ENCODE measurements at places on chromosomes 1 and 21.
A peak's percentile ranks its signal among the peaks of the same experiment; 100 is the strongest.

DNA sequence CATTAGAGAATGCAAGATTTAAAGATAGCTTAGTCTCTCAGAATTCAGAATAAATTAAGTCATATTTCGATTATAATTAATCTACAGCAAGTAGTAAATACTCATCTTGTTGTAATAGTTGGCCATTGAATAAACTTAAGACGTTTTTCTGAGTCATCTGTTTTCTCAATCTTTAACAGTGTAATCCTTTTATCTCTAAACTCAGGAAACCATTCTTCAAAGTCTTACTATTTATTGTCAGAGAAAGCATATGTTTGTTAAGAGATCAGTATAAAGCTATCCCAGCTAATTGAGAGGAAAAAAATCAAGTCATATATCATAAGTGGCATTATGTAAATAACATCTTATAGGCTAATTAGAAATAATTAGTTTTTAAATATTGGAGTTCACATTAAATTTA is 201.2 kb upstream of the ADAMTS5 start:
- DNase-seq = peak; percentile 43

DNA sequence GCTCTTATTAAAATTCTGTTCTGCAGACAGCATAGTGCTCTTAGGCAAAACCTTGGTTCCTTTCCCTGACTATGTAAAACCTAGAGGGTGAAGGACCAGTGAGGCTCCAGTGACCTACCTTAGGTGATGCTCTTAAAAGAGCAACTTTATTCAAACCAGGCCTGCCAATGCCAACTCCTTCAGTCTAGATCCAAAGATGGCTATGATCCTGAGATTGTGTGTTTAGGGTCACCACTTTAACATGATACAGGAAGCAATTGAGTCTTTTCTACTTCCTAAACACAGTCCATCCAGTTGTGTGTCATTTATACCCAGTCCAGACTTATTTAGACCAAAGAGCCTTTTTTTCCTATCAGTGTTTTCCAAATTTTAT is 10.8 kb downstream of the MCL1 start:
- no peak for DNase-seq

DNA sequence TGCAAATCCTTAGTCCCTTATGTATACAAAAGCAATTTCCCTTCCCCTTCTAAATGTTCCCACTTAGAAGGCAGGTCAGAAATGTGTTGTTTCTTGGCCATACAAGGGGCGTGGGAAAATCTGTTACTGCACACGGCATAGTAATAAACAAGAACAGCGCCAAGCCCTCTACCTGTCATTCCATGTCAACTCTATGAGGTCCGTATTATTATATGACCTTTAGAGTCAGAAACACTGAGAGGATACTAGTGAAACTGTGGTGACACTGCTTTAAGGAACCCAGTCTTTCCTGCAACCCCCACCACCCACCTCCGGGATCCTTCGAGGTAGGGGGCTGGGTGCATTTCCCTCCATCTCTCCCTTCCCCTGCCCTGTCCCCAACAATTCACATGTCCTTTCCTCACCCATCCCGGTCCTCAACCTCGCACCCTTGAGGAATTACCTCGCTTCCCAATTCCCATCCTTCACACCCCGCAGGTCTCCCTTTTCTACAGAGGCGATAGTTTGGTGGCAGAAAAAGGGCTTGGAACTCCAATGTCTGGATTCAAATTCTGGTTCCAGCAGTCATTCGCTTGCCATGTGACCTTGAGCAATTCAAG is 647 bp downstream of the SDHB start:
- DNase-seq = no peak

DNA sequence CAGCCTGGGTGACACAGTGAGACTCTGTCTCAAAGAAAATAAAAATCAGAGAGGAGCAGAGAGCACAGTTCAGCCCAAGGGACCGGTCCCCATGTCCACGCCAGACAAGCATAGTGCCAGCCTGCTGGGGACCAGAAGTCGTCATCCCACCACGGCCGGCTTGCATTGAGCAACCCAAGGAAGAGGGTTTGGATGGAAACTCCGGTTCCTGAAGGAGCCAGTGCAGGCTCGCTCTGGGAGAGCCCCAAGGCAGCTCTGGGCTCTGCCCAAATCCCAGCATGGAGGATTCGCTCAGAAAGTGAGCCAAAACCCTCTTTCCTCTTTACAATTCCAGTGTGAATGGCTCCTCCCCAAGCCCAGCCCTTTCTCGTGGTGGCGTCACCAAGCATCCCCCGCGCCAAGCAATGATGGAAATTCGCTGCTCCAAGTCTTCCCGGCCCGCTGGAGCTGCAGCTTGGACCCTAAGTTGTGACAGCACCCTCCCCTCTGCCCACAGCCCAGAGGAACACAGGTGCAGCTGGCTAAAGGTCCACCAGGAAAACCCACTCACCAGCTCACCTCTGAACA is 64.1 kb upstream of the SLC25A33 start:
- DNase-seq = no peak

DNA sequence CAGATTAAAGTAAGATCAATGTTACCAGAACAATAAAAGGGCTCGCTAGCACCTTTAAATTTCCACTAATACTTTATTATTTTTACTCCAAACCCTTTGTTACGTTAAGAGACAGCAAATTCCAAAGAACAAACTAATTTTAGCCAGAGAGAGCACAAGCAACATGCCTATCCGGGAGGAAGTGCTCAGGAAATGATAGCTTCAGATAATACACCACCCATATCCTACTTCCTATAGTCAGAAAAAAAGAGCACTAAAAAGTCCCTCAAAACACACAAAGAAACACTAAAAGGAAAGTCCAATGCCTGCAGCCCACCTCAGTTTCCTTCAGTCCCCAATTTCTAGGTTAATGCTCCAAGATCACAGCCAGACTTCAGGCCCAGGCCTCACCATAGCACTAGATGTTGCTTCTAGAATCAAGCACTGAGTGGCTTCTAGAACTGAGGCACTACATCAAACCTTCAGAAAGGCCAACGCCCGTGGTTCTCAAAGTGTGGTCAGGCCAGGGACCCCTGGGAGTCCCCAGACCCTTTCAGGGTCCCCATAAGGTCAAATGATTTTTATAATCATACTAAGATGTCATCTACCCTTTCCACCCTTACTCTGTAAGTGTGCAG is 142.6 kb downstream of the PSMG1 start:
- DNase-seq = no peak

GRCh38 chr1:214219902-214220301 is 61.1 kb upstream of the SMYD2 start:
- no peak for DNase-seq

DNA sequence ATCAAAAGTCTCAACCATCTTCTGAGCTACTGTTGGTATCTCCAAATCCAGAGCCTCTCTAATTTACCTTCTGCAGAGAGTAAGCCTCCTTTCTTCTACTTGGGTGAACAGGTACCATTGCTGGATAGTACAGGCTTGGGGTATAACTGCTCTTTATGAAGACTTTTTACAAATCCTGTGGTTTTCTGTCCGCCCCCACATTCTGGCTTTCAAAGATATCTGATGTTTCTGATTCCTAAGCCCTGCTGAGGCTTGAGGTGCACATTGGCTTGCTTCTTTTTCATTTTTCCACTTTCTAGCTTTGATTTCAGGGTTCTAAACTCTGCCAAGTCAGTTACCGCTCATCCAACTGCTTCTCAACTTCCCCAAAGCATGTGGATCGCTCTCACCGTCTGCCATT is 37.1 kb downstream of the TENT5C start:
- DNase-seq = no peak

- no peak for DNase-seq
Measured at GRCh38 chr1:30837653-30838052, 70.9 kb downstream of the SDC3 start.

DNA sequence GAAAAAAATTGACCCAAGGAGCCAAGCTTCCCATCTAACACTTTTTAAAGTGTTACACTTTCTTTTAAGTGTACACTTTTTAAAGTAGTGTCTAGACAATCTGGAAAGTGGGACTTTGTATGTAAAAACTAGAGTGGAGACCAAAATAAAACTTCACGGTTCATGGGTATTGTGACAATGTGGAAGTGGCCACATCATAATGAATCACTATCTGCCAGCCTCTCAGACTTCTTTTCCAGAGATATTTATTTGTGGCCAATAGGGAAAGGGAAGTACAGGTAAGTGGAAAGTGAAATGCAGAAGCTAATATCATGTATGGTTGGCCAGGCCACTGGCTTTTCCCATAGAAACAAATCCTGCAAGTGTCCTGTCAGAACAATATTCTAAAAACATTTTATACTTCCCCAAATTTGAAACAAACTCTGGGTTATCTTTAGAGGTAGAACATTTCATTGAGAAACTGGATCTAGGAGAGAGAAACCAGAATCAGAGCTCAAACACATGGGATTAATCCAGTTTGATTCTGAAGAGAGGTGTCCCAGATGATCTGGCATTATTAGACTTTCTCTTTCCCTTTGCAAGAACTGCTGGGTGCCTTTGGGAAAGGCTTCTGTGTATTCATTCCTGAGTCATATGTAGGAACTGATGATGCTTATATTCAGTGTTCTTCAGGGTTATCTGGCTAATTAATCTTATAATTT is 2.0 kb downstream of the TNFSF18 start:
- DNase-seq = no peak

- no peak for DNase-seq
Measured at GRCh38 chr1:203553496-203553895, 59.5 kb downstream of the OPTC start.

- peak; percentile 66 for DNase-seq
Measured at GRCh38 chr1:15139654-15140350, 13.7 kb upstream of the TMEM51 start.

All from NCI-H226 (cell line).